Nucleus accumbens (tissue), 56 donors: ENCODE measurements at places on chromosomes 11 and 22.

- DNase-seq: no peak
Observed at GRCh38 chr11:17273211-17273610, 3.3 kb upstream of the NUCB2 start.

GRCh38 chr11:12029738-12030363, 21.4 kb upstream of the DKK3 start:
- no peak for DNase-seq

DNA sequence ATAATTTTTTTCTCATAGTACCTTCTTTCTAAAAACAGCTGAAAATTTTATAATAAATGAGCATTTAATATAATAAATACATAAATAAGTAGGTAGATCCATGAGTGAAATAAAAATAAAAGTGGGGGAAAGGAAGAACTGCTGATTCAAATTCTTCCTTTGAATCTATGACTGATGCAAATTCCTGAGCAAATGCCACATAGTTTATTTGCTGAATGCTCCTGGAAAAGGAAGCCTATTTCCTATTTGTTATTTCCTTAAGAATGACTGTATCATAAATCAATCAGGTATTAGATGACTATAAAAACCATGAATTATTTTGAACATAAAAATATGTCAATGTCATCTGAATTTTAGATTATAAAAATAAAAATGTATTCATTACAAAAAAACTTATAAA, 16.6 kb downstream of the BTBD10 start:
- no peak for DNase-seq

- no peak for DNase-seq
Observed at GRCh38 chr11:74397501-74398243, 561 bp downstream of the PGM2L1 start.

DNA sequence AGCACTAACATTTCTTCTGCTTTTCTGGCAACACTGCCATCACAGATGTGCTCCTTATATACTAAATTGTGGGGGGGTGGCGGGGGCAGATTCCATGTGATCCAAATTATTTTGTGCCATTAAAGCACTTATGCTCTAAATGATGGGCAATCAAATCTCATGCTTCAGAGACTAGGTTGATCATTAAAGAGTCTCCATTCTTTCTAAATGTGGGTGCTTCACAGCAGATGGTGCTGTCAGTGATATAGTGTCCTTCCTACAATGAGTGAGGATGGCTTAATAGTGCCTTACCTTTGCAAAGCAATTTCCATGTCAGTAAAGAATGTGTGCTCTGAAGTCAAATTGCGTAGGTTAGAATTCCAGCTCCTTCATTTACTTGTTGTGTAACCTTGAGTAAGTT, 589.8 kb downstream of the ETS1 start:
- DNase-seq: no peak

DNA sequence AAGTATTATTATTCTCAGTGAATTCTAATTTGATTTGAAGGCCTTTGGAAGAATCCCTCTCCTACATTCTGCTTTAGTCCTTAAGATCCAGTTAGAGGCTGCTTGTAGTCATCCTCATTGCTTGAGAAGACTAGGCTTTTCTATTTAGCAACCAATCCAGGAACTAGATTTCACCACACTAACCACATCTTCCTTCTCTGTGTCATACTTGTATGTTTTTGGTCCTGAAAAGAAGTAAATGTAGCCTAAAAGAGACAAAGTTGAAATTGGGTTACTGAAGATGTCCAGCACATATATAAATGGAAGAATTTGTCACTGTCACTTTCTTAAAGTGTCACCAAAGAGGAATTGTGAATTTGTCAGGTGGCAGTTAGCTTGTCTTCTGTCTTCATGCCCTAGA, 46.6 kb upstream of the MMP7 start:
- DNase-seq: no peak

DNA sequence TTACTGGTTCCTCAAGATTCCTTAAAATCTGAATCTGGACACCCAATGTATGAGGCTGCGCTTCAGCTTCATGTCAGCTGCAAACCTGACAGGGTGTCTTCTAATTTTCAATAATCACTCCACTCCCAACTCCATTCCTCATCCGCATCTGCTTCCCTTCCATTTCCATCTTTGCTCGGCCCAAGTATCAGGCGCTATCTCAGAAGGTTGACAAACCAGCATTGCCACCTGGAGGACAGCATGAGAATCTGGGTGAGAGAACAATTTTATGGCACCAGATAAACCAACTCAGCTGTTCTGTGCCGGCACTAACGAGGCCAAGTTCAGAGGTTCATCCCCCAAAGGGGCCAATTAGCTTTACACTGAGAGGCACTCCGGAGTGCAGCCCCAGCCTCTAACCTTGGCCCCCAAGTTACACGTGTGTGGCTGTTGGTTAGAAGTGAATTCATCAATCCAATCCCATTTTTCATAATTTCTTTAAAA, 79.1 kb upstream of the LMO2 start:
- DNase-seq: no peak

- DNase-seq: peak; percentile 6
Observed at GRCh38 chr11:22920939-22921565, 60.8 kb upstream of the CCDC179 start.

GRCh38 chr11:64152841-64153691, 12.8 kb downstream of the MACROD1 start:
- peak; percentile 58 for DNase-seq

GRCh38 chr22:50074551-50075530, 10.4 kb downstream of the MLC1 start:
- DNase-seq: peak; percentile 33

DNA sequence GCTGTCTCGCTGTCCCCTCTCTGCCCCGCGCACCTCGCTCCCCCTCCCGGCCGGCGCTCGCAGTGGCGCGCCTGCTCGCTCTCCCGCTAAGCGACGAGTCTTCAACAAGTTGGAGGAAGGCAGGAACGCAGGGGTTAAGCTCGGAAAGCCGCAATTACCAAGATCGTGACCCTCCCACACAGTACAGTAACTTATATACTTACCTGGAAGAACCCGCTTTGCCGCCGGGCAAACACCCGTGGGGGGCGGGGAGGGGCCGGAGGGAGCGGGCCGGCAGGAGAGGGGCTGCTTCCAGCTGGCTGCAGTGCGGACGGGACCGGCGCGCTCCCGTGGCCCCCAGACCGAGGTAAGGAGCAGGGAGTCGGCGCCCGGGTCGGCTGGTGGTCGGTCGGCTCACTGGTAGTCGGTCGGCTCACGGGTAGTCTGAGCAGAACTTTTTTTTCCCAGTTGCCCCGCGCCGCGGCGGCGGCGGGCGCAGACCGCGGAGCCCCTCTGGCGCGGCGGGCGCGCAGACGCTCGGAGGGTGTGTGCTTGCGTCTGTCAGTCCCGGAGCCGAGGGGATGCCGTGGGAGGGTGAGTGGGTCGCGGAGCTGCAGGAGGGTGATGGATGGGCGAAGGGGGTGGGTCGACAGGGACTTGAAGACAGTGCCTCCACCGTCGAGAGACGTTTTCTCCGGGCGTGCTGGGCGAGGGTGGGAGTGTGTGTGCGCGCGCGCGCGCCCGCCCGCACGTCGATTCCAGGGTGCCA, 101.2 kb upstream of the HSD17B12 start:
- no peak for DNase-seq

DNA sequence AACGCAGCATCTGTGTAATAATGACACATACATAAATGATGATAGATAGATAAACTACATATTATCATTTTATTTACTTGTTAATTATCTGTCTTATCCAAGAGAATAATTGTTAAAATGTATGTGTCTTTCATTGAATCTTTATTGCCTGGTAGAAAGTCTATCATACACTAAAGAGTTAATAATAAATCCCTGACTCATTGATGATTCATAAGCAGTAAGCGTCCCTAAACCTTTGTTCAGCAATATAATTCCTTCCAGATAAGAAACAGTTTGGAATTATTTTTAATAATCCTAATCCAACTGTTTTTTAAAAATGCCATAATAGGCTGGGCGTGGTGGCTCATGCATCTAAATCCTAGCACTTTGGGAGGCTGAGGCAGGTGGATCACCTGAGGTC, 655.6 kb upstream of the CNTN5 start:
- no peak for DNase-seq

GRCh38 chr11:60939855-60940254, 12.1 kb downstream of the SLC15A3 start:
- no peak for DNase-seq

DNA sequence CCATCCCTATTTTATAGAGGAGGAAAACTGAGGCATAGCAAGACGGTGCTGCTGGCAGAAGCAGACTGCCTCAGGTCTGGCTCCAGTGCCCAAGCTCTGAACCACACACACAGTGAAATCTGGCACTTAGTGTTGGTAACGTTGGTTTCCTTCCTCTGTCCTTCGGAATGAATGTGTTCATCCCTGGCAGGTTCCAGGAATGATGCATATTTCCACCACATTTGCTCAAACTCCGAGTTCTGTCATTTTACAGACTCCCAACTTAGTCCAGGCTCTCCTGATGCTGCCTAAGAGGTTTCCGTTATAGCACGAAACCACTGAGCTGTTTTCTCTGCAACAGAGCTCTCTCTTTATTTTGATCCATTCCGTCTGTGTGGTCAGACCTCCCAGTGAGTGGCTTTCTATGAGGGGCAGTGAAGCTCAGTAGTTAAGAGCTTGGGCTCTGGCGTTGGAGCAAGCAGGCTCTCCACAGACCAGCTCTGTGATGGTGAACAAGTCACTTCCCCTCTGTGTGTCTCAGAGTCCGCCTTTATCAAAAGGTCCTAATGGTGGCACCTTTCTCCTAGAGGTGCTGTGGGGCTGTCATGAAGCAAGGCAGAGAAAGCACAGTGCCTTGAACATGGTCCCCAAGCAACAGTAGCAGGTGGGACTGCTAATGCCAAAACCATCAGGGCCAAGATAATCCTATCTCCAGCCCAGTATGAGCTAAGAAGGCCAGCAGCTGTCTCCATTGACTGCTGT, 200.3 kb downstream of the MYO18B start:
- no peak for DNase-seq

DNA sequence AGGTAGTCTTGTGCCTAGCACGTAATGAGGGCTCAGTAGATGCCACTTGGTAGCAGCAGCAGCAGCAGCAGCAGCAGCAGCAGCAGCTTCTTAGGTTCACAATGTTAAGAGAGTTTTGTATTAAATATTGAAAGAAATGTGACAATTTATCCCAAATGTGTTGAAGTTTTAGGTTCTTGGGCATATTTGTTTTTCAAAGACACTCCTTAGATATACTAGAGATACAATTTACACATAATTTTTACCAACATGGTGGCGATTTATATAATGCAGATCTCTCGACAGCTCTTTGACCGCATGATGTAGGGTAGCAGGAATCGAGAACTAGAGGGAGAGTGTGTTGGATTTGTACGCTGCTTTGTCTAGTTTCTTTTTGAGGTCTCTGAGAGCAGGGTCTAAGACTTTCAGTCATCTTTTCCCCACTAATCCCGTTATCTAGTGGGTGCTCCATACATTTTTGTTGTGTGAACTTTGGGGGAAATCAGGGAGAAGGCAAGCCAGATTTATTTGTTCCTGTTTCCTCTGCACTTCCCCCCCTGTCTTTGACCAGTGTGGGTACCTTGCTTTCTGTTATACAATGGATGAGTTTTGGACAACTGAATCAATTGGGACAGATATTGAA, 1.4 kb downstream of the FDX1 start:
- no peak for DNase-seq

GRCh38 chr11:65868076-65868667, 4.4 kb downstream of the EFEMP2 start:
- no peak for DNase-seq

GRCh38 chr11:28981381-28981780, 873.2 kb downstream of the METTL15 start:
- DNase-seq: no peak

- no peak for DNase-seq
Observed at GRCh38 chr11:43067681-43068080, 244.1 kb upstream of the API5 start.

- DNase-seq: no peak
Observed at GRCh38 chr11:1523779-1524178, 37.2 kb upstream of the MOB2 start.

DNA sequence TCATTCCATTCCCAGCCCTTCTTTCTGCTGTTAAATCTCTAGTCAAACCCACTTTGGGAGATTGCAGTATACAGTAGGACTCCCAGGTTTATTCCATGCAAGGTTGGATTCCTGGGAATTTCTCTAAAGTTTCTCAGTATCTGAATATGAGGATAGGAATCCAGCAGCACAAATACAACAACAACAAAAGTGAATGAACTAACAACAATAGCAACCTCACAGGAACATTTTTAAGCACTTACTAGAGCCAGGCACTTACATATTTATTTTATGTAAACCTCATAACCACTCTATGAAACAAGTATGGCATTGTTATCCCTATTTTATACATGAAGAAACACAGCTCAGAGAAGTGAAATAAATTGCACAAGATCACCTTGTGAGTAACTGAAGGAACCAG, 1.9 kb downstream of the MMP7 start:
- DNase-seq: no peak

GRCh38 chr11:17351510-17352176, at the start of gene NCR3LG1:
Gene NCR3LG1, plus strand, starts transcription at chr11:17351800. Its CDS starts 170 bp downstream, at chr11:17351970.
- peak; percentile 25 for DNase-seq

DNA sequence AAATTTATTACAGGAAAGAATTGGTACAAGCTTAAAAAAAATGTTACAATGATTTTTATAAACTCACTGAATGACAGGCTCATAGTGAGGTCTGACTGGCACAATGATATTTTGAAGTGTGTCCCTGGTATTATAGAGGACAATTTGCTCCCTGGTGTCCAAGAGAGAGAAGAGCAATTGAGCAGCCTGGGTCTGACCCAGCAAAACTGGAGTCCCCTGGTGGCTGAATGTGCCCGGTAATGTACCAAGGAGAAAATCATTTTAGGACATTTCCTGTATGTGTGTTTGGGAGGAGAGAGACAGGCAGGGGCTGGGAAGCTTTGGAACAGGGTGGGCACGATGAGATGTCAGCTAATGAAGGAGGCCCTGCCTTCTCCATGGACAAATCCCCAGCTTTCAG, 125.3 kb downstream of the APOL5 start:
- no peak for DNase-seq

DNA sequence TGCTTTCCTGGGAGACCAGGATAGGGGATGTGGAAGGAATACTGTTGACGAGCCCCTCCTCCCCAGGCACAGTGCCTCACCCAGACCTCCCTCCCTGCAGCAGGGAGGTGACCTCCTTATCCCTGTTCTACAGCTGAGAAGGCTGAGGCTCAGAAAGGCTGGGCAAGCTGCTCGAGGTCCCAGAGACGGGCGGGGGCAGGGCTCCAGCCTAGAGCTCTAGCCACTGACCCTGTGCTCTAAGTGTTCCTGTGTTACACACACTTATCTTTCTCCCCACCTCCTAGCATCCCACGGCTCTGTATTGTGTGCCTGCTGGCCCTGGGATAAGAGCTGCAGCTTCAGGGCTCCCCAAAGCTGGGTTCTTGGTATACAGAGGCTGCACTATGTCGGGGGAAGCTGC, 7.9 kb downstream of the CCDC134 start:
- DNase-seq: no peak

GRCh38 chr11:78742430-78742829, 167.8 kb upstream of the NARS2 start:
- peak; percentile 6 for DNase-seq
